A549 treated with GW870086 at 1 μM for 4 hours (cell line): ENCODE measurements at places on chromosomes 3 and 15. TPM values are rescaled to one million over a fixed set of nuclear protein-coding genes. Genes with fewer than 3 reads are reported as not detected.

Gene GOLGA8T
- 0.86 to 2.2 TPM (median 1.9 TPM) in 5 replicates for total RNA-seq

Gene GOLGA6L9
- total RNA-seq, result 1.5 to 2.9 TPM (median 2.6 TPM) in 5 replicates

Gene OCA2
- total RNA-seq, result 0.18 to 0.63 TPM (median 0.23 TPM) in 5 replicates

Gene VILL
- total RNA-seq, result 0.07 to 0.35 TPM (median 0.30 TPM) in 3 of 5 replicates, not detected in the others

Gene RNF111
- 21.6 to 25.7 TPM (median 23.6 TPM) in 5 replicates for total RNA-seq

Gene LRRC3B
- total RNA-seq, result not detected in 5 replicates

Gene WDR49
- total RNA-seq, result not detected in 5 replicates

Gene GP9
- not detected in 5 replicates for total RNA-seq

Gene CHRFAM7A
- 5.4 to 7.9 TPM (median 7.6 TPM) in 5 replicates for total RNA-seq

Gene ALPK3
- total RNA-seq, result 0.03 to 0.48 TPM (median 0.32 TPM) in 5 replicates

Gene GNB4
- total RNA-seq, result 9.7 to 16.0 TPM (median 14.1 TPM) in 5 replicates

Gene DIPK2A
- 4.9 to 8.4 TPM (median 6.9 TPM) in 5 replicates for total RNA-seq

Gene MUC20
- total RNA-seq, result 0.43 to 1.3 TPM (median 0.75 TPM) in 5 replicates

Gene P2RY12
- total RNA-seq, result not detected in 5 replicates

Gene RETNLB
- total RNA-seq, result not detected in 5 replicates

Gene ARID3B
- total RNA-seq, result 2.0 to 3.7 TPM (median 3.0 TPM) in 5 replicates
